ENCODE measurements at places on chromosomes 12 and 14.

- no peak for DNase-seq
Observed at GRCh38 chr12:75554556-75554880, 43.1 kb upstream of the KRR1 start.

DNA sequence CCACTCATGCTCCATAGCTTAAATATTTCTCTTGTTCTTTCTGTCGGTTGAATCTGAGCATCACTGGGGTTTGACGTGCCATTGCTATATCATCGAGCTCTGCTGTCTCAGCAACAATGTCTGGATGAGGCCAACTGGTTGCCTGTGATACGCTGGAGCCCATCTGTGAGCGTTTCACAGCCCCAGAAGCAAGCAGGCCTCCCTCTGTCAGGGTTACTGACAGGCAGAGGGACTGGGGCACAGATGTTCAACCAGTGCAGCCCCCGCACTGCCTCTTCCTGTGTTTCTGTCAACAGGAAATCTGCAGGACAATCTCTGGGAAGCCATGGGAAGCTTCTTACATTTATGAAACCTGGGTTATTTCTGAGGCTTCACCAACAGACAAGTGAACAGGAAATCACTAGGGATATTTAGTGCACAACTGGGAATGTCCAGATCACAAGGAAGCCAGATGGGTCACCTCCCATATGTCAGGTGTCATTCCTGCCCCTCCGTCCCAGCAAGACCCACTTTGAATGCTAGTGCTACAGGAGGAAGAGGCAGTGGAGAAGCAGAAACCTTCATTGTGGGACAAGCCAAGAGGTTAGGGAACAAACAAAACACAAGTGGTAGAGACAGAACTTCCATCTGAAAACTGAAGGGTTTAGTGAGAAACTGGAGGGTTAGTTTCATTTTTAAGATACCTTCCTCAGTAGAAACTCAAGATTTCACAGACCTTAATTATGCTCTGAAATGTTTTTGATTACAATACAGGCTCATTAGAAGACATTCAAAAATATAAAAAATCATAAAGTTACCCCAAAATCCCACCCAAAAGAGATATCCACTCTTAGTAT, 24.1 kb downstream of the DMAC2L start:
- DNase-seq: no peak

- DNase-seq: peak; percentile 34
Observed at GRCh38 chr14:105861985-105862465, 335.6 kb downstream of the TMEM121 start.

GRCh38 chr14:59983048-59983447, 63.1 kb downstream of the LRRC9 start:
- no peak for DNase-seq

DNA sequence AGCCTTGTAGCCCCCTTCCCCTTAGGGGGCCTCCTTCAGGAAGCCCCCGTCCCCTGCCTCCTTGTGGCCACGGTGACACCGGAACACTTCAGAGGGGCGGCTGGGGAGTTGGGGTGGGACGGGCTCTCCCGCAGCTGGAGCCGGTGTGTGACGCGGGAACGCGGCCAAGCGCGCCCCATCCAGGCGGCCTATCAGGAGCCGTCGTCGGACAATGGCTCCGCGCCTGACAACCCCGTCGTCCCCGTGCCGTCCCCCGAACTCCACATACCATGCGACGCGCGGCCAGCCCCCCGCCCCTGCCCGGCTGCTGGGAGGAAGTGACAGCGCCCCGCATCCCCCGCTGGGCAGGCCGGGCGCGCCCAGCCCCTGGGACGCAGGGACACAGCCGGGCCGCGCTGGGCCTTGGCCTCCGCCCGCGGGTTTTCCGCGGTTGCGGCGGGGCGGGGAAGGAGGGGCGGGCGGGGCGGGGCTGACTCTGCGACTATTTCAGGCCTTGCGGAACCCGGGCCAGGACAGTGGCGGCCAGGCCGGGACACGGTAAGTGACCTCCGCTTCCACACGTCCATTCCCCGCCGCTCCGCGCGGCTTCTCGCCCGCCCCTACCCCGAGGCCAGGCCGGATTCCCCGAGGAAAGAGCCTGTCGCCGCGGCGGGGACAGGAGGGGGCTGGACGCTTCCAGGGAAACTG, at the start of gene TNFAIP2:
TSS of gene TNFAIP2 (plus strand) at position 515 of the 687 bp plus-strand sequence. CDS start 2,997 bp downstream, outside the sequence.
- no peak for DNase-seq

DNA sequence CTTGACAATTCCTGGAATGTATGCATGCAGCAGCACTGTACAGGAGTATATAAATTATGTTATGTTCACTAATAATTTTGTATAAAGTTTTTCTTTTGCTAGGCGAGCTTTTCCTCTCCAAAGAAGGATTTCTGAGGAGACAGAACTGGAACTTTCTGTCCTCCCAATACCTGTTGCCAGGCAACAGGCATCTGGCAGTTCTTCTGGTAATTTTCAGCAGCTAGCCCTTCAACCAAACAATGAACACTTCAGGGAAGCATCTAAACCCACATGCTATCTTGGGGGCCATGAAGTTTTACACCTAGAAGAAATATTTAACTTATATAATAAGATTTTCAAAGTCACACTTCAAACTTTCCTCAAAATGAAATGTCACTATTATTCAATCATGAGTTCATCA, 162.9 kb upstream of the SYT10 start:
- DNase-seq: no peak

GRCh38 chr14:92677087-92677668, 71.2 kb downstream of the LGMN start:
- DNase-seq: no peak

DNA sequence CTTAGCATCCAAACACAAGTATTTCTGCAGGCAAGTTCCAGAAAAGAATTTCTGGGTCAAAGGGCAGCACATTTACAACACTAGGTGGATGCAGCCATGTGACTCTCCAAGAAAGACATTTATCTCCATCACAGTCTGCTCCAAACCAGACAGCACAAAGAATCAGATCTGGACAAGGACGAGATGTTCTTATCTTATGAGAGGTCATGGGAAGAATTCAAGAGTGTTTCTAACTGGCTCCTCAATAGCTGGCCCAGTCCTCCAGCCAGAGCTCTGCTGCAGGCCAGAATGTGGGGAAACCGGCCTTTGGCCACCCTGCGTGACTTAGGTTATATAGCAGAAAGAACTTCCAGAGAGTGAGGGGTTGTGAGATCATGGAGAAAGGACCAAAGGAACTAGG, 17.4 kb downstream of the TMEM119 start:
- DNase-seq: no peak

- DNase-seq: no peak
Observed at GRCh38 chr12:98084391-98084790, 431.0 kb upstream of the TMPO start.

- DNase-seq: no peak
Observed at GRCh38 chr12:4388662-4389061, 9.2 kb upstream of the FGF23 start.

- no peak for DNase-seq
Observed at GRCh38 chr12:27824126-27824842, 44.2 kb upstream of the MANSC4 start.

DNA sequence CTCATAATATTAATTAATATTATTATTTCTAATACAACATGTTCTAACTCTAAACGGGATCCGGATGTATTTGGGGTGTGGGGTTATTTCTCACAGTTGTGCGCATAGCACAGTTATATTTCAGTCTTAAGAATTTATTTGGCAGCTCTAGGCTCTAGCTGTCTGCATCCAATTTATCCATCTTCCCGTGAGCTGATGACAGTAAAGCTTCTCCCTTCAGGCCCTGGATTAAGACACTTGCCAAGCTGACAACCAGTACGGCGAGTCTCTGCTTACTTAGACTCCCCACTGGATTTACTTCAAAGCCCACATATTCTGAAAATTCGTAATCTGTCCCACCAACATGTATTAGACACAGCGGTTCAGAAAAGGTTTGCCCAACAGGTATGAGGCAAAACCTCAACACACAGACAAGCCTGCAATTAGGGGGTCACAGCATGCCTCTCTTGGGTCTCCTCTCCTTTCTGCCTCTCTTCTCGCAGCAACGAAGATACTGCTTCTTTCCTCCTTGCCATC, 232.9 kb upstream of the TMTC1 start:
- DNase-seq: no peak

GRCh38 chr14:51209457-51209856, 30.6 kb upstream of the TMX1 start:
- DNase-seq: no peak

GRCh38 chr14:36580141-36580855, 2.1 kb downstream of the NKX2-8 start:
- no peak for DNase-seq

DNA sequence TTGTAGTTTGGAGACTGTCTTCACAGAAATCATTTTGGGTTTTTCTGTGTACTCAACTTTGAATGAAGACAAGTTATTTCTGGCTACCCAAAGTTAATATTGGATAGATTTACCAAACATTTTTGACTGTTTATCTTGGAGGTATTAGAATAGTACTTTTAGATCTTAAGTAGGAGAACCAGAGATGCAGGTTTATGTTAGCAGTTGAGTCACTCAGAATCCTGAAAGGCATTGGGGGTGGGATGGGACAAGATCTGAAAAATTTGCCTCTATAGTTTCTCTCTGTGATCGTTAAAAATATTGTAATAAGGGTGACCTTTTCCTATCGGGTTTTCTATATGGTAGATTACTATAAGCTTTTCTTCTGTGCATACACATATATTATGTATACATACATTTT, 112.3 kb downstream of the TTC6 start:
- DNase-seq: no peak

GRCh38 chr12:113069149-113069548, 12.6 kb downstream of the DTX1 start:
- DNase-seq: no peak

DNA sequence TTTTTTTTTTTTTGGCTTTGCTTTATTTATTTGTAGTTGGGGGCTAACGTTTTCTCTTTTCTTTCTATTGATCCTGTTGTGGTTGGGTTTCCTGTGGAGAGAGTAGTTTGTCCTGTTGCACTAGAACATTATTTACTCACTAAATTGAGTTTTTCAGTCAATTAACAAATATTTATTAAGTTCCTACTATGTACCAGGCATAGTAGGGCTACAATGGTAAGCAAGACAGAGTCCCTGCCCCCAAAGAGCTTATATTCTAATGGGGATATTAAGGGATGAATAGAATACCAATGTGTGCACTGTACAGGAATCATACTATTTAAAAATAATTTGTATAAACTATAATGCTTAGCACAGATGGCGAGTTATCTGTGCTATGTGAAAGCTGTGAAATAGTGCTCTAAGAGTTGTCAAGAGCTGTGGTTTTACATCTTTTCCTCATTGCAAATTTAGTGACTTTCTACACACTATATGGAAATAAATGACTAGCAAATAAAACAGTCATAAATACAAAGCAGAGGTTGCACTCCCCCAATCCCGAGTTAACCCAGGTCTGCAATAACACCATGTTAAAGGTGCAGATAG, 94.9 kb downstream of the GPR135 start:
- DNase-seq: no peak

- no peak for DNase-seq
Observed at GRCh38 chr12:9732921-9733461, at the start of gene CLECL1. Gene CLECL1, minus strand, starts transcription at chr12:9733097.

Measured in activated T-helper 2 cell treated with anti-CD3 and anti-CD28 coated beads, Interferon-gamma antibody, Interleukin-2, Interleukin-4, amounts not matched to agents 10 μg/mL and 5 μg/mL and 100 μg/mL, durations not matched to agents 14 hours and 24 hours and 36 hours (primary cell).